ENCODE measurements at places on chromosomes 6 and 20. TPM values are rescaled to one million over a fixed set of nuclear protein-coding genes. Genes with fewer than 3 reads are reported as not detected.

GRCh38 chr6:127515234-127515793 lies 3.8 kb downstream of the MTCL3 start:
- DNase-seq = no peak

GRCh38 chr6:91681296-91681695 lies 1094.4 kb upstream of the MAP3K7 start:
- DNase-seq = no peak

GRCh38 chr6:69813508-69813907 lies 16.7 kb upstream of the LMBRD1 start:
- DNase-seq = no peak

DNA sequence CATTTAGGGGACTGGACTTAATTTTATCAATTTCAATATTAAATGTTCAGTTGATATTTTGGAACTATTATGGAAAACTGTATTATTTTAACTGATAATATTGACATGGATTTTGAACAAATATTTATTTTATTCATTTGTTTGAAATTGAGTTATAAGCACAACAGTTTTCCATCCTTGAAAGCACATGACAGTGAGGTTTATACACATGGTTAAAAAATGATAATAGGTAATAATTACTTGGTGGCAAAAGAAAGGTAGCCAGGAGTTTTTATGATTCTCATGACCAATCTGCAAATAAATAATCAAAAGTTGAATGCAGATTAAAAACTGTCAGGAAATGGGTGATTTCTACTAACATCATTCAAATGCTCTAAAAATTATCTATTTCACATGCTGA lies 113.6 kb downstream of the C6orf58 start:
- DNase-seq = no peak

GRCh38 chr20:19269737-19270340 lies 57.4 kb downstream of the SLC24A3 start:
- DNase-seq = no peak

ROS1 gene
- total RNA-seq = not detected

KHDRBS2 gene
- total RNA-seq = not detected

All from activated T-helper 2 cell treated with anti-CD3 and anti-CD28 coated beads, Interferon-gamma antibody, Interleukin-2, Interleukin-4, amounts not matched to agents 10 μg/mL and 5 μg/mL and 100 μg/mL, durations not matched to agents 14 hours and 24 hours and 36 hours (primary cell).